ELF-1 (cell line): ENCODE measurements at places on chromosomes 1 and 21.

DNA sequence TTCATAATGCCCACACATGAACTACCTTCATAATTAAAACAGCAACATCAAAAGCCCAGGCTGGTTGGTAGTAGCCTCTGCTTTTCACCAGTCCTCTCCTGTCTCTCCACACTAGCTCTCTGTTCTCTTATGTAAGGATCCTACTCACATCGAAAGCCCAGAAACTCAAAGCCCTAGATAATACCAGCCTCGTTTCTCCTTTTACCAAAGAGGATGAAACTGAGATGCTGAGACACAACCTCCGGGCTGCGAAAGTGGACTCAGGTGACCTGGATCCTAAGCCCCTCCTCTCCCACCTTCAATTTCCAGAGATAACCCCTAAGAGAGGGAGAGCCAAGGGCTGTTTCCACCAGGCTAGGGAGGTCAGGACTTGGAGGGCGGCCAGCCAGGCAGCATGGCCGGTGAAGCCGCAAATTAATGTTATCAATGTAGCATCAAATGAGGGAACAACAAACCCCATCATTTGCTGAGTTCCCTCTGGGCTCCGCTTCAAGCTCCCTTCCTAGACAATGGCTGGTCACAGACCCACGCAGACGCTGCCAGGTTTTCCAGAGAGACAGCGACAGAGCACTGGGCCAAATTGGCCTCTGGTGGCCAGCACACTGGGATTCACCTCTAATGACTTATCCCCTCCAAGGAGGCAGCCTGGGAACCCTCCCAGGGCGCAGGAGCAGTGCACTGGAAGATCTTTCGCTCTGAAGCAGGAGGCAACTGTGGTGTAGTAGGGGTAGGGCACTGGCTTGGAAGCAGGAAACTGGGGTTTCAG lies 20.7 kb upstream of the STMN1 start:
- DNase-seq: no peak

DNA sequence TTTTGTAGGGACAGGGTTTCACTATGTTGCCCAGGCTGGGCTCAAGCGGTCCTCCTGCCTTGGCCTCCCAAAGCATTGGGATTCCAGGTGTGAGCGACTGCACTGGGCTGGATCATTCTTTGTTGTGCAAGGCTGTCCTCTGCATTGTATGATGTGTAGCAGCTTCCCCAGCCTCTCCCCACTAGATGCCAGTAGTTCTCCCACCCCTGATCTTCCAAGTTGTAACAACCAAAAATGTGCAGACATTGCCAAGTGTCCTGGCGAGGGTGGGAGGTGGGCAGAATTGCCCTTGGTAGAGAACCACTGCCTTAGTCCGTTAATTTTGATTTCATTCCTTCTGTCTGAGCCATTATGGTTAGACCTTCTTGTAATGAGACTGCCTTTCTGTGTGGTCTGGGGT lies 7.2 kb downstream of the GALNT2 start:
- DNase-seq: no peak

DNA sequence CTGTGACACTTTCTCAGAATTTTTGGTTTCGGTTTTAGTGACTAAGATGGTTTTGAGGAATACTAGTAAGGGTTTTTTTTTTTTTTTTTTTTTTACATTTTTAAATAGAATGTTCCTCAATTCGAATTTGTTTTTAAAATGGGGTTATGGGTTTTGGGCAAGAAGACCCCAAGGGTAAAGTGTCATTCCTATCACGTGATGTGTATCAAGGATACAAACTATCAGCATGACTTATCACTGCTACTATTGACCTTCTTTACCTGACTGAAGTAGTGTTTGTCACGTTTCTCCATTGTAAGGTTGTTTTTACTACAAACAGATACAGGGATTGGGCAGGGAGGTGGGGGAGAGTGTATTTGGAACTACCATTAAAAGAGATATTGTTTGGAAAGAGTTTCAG lies 781.1 kb upstream of the ADGRL4 start:
- no peak for DNase-seq

DNA sequence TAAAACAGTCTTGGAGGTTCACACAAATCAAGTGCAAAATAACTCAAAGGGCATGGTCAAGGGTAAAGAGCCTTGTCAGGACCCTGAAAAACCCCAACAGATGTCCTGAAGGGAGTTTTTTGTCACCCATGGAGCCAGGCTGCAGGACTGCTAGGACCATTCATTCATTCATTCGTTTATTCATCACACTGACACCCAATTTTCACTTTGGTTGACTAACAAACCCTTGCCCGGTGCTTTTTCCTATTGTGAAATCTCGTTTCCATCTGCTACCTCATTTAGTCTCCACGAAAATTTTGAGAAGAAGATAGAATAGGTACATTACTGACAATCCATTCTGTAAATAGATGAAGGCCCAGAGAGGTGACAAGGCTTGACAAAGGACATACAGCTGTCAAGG lies 216.0 kb downstream of the HIVEP3 start:
- no peak for DNase-seq

DNA sequence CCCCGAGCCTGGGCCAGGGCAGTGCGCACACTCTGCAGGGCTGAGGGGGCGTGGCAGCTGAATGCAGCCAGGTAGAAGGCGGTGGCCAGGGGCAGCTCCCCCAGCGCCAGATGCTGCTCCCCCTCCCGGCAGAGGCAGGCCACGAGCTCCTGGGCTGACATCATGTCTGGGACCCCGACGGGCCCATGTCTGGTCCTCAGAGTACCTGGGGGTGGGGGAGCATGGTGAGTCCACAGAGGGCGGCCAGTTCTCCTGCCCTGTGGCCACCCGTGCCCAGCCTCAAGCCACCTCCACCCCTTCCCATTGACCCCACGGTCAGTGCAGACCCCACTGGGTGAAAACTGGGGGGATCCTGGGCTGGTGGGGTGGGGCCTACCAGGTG lies 838 bp downstream of the TTC34 start:
- no peak for DNase-seq

GRCh38 chr1:2502210-2502609 lies 24.2 kb downstream of the PANK4 start:
- DNase-seq: no peak

DNA sequence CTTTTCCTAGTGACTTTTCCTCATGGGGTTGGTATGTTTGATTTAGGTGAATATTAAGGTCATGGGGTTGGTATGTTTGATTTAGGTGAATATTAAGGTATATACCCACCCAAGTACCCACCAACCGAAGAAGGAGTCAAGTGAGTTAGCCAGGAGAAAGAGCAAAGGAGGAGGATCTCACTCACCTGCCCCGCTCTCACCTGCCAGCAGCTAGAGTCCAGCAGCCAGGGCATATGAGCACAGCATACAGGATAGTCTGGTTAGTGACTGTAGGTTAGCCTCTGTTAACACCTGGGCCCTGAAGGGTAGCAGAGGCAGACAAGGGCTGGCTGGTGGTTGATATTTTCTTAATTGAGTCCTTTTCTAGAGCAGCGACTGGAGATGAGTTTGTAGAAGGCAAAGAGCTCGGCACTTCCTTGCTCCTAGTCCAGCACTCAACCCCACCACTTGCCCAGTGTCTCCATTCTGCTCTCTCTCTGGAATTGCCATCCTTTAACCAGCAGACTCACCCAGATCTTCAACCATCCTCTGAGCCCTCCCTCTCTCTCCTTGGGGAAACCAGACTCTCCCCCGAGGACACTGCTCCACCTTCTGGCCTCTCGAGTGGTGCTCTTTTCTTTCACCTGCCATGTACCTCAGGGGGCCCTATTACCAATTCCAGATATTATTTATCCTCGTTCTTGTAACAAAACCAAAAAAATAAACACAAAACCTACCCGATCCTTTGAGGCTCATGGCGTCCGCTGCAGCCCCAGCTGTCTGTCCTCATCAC lies 16.3 kb upstream of the DESI2 start:
- DNase-seq: peak; percentile 19

DNA sequence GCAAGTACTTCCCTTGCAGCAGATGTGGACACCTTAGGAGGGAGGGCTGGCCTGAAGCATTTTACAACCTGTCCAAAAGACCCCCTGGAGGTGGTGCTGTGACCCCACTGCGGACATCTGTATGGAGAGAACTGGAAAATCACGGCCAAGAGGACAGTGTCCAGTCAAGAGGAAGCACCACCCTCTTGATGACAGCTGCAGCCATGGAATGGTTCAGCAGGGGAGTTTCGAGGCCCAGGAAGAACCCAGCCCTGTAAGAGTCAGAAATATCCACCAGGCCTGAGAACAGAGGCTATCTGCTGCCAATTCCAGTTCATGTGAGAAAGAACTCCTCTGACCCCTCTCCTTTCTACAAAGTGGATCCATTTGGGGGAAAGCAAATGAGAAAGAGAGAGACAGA lies 126.8 kb downstream of the PLXNA2 start:
- DNase-seq: no peak

DNA sequence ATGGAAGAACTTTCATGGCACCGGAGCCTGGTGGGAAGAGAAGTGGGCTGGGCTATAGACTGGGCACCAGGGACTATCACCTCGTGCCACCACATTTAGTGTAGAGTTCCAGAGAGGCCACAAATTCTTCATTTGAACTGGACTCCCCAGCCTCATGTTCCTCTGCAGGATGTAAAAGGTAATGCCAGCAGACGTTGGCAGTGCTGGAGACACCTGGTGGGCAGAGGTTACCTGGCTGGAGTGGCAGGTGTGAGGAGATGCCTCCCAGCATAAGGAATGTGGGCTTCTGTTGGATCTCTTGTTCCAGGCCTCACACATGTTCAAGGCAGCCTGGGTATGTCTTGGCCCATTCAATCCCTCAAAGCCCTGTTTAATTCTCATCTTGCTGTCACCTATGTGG lies 35.2 kb downstream of the TEX35 start:
- DNase-seq: no peak

GRCh38 chr21:46424621-46425020 lies 34.1 kb upstream of the DIP2A start:
- DNase-seq: no peak

DNA sequence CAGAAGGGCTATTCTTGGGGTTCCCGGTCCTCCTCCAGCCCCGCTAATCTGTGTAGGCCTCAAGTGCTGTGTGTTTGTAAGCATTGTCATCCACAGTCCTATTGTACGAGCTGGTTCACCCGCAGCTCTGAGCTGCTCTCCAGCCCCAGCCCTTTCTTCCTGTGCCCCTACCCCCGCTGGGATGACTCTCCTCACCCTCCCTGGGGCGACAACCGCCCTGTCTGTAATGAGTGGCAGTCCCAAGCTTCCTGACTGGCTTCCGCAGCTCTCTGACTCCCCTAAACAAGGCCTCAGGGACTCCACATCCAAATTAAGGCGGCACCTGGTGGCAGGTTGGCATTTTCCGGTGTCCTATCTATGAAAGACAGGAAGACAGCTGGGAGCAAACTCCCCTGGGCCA lies 45.8 kb downstream of the TFF3 start:
- peak; percentile 58 for DNase-seq

DNA sequence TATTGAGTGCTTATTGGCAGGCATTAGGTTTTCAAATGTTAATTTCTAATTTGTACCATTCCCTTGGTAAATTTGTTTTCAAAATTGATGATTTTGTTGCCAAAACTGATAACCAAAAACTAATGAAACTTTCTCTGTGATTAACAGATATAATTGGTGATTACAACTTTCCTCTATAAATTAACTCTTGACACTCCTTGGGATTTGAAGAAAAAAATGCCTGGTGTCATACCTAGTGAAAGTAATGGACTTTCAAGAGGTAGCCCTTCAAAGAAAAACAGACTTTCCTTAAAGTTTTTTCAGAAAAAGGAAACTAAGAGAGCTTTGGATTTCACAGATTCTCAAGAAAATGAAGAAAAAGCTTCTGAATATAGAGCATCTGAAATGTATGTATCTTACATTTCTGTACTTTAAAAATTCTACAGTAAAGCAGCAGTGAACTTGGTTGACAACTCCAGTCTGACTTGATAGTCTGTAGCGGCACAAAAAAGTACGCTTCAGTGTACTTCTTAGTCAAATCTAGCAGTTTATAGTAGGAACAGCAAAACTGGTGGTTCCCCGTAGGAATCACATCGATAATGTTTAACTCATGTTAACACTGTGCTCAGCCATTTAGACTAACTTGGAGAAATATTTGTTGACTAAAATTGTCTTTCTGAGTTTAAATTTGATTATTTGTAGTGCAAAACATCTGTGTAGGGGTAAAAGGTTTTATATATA lies 3.0 kb downstream of the USP1 start:
- no peak for DNase-seq

DNA sequence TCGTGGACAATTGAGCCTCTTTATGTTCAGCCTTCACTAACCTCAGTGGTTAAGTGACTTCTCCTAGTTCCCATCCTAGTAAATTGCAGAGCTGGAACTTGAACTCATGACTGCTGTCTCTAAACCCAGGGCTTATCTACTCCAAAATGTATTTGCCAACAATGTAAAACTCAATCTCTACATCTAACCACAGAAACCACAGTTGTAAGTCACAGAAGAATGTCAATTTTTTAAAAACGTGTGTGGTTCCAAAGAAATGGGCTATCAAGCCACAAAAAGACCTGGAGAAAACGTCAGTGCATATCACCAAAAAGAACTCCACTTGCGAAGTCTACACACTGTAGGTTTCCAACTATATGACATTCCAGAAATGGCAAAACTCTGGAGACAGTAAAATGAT lies 172.6 kb upstream of the HMCN1 start:
- DNase-seq: no peak

DNA sequence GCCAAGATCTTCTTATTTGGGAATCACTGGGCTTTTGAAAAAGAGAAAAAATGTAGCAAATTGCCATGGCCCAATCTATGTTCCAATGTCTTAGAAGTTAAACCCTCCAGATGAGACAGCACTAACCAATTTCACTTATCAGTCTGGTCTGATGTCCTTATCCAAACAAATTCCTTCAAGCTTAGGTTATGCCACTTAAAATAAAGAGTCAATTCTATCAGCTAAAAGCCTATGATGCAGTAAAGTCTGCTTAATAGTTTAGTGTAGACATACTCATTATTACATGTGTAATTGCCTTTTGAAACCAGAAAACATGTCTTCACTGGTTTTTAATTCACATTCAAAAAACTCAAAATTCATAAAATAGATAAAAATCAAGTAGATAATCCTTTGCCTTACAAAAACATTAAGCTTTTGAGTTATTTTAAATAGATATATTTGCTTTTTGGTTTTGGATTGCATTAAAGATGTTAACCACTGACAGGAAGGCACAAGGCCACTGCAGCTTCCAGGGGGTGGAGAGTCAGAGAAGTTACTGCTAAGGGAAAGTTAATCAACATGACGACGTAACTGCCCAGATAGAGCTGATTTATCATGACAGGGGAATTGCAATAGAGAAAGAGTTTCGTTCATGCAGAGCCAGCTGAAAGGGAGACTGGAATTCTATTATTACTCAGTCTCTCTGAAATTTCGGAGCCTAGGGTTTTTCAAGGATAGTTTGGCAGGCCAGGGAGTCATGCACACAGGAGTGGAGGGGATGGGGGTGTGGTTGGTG lies 106.1 kb downstream of the MAP3K21 start:
- no peak for DNase-seq
